ENCODE measurements at places on chromosomes 7 and 10. TPM values are rescaled to one million over a fixed set of nuclear protein-coding genes. Genes with fewer than 3 reads are reported as not detected.
A peak's percentile ranks its signal among the peaks of the same experiment; 100 is the strongest.

Gene LRRC4
- total RNA-seq: 0.33 TPM

Gene ARHGEF5
- 3.9 TPM for total RNA-seq

Gene GIMAP1
- total RNA-seq: under 0.01 TPM

Gene CADPS2
- total RNA-seq: 40.8 TPM

Gene OGDHL
- total RNA-seq: under 0.01 TPM

Gene NRAP
- not detected for total RNA-seq

Gene PSMC2
- 175 TPM for total RNA-seq

Gene SPDYE2
- total RNA-seq: not detected

Gene SHH
- under 0.01 TPM for total RNA-seq

Gene SH2B2
- total RNA-seq: 2.0 TPM

Gene WEE2
- total RNA-seq: not detected

Gene FXYD4
- total RNA-seq: not detected

Gene MASTL
- 6.4 TPM for total RNA-seq

Gene HOGA1
- 1.5 TPM for total RNA-seq

Gene RNF133
- 0.50 TPM for total RNA-seq

DNA sequence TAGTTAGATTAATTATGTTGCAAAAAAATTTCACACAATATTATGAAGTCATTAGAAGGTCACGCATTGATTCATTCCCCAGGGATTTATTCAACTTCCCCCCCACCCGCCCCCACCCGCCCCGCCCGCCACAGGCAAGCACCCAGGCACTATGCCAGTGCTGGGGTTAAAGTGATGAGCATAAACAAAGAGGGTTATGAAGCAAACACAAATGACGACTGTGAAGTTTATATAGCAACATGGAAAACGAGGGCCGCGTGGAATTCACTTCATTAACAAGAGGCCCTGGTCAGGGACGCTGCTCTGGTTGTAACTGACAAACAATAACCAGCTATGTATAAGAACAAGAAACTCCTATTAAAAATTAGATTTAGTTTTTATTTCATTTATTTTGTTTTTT, 656.5 kb upstream of the COBL start:
- no peak for DNase-seq

DNA sequence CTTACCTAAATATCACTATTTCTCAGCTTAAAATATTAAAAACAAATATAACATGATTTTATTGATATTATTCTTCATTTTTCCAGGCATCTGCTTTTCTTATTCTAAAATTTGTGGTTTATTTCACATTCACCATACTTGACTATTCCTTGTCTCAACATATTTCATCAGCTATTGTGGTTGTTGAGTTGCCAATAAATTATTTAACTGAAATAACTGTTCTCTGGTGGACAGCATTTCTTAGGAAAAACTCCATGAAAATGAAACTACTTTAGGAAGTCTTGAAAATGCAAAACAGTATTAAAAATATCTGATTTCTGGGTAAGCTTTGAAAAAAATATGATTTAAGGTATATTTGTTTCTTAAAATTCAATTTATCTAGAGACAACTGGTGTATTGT, 122.9 kb upstream of the SEMA3A start:
- peak; percentile 7 for DNase-seq

DNA sequence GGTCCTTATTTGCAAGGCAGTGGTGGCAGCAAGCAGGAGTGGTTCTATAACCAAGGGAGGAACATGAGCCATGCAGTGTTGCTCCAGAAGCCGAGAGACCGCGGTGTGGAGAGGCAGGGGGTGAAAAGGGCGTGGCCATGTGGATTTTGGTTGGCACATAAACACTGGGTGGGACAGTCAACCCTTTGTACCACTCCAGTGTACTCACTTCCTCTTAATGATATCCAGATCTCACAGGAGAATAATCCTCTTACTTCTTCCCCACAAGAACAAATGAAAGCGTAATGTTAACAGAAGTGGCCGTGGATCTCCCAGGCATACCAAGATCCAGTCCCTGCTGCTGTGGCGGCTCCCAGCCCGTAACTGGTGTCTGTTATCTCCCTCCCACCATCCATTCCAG, 42.4 kb downstream of the XRCC2 start:
- no peak for DNase-seq

DNA sequence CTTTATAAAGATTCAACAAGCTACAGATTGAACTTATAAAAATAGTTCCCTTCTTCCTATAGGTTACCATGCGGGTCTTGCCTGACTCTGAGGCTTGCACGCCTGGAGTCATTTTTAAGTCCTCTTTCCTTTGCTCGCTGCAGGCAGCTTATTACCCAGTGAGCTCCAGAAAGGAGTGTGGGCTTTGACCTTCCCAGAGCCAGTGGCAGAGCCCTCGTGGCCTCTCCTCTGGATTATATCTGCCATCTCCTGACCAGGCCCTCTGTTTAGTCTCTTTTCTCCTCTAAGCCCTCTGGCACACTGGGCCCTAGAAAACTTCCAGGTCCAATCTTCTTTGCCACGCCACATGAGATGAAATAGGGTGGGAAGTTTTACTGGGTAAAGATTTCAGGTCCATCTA, 39.9 kb upstream of the EZH2 start:
- DNase-seq: no peak

GRCh38 chr10:75773231-75773780, 341.9 kb downstream of the LRMDA start:
- peak; percentile 93 for DNase-seq

GRCh38 chr10:69451784-69452251, 553 bp downstream of the TSPAN15 start:
- no peak for DNase-seq

DNA sequence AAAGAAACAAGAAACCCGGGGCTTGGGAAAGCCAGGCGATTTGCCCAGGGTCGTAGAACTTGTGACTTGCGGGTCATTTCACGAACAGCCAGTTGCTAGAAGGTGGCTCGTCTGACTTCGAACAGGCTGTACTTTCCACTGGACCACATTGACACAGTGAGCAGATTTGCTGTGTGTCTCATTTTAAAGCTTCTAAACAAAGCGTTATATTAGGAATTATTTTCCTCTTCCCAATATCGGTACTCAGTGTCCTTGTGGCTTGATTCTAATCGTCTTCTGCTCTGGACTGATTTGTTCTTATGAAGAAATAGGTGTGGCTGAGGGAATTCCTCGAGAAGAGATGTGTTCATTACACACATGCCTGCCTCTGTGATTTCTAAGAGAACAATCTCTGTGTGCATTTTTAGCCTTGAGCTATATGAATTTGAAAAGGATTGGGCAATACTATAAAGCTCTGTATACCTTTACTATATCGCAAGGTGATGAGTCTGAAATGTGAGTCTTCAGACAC, 150.0 kb upstream of the PRR15 start:
- no peak for DNase-seq

GRCh38 chr10:48453451-48454301, 147.2 kb downstream of the MAPK8 start:
- no peak for DNase-seq

DNA sequence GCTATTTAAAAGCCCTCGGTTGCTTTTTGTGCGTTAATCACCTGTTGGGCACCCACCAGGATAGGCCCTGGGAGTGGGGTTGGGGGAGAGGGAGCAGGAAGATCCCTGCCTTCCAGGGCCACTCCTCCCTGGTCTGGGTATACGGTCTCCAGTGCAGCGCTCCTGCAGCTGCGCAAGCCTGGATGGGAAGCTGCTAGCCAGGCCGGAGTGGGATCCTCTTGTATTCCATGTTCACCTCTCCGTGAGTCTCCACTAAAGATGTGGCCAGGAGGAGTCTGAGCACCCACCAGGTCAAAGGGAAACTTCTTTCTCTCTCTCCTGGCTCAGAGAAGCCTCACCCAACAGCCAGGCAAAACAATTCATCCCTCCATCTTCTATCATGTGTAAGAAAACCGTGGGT, 78.8 kb upstream of the ANLN start:
- no peak for DNase-seq

- peak; percentile 75 for DNase-seq
These were observed 17.5 kb downstream of the ZNF862 start for GRCh38 chr7:149855361-149856305.

DNA sequence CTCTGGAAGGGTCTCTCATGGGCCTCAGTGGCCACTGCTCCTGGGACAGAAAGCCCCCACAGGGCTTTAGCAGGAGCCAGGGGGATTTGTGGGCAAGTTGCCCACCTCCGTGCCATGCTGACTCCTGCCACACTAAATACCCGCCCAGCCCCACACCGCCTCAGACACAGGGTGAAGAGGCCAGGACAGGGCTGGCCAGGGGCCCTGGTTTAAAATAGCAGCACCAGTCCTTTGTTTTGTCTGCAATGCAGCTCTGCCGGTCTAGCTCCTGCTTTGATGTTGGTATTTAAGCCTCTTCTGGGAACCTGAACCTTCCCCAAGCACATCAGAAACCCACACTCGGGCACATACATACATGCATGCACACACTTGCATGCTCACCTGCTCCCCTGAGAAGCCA, 14.4 kb upstream of the TNRC18 start:
- no peak for DNase-seq

- peak; percentile 90 for DNase-seq
These were observed 2.2 kb downstream of the MAFK start for GRCh38 chr7:1532456-1533254.

DNA sequence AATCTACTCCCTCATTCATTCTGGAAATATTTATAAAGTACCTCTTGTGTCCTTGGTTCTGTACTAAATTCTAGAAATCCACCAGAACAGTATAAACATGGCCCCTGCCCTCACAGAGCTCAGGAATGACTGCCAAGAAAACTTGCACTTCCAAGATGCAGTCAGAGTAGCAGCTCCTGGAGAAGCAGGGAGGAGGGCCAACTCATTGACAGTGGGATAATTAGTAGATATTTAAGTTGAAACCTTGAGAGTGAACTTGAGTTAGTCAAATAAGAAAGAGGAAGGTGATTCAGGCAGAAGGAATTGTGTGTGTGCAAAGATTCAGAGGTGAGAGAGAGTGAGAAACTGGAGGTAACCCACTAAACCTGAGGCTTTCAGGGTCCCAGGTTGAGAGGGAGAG, 182.2 kb upstream of the INHBA start:
- DNase-seq: peak; percentile 36

- peak; percentile 93 for DNase-seq
These were observed 54.1 kb downstream of the LAMB1 start for GRCh38 chr7:107948645-107949442.

- DNase-seq: peak; percentile 21
These were observed 167.6 kb downstream of the SNX13 start for GRCh38 chr7:17772581-17773288.

DNA sequence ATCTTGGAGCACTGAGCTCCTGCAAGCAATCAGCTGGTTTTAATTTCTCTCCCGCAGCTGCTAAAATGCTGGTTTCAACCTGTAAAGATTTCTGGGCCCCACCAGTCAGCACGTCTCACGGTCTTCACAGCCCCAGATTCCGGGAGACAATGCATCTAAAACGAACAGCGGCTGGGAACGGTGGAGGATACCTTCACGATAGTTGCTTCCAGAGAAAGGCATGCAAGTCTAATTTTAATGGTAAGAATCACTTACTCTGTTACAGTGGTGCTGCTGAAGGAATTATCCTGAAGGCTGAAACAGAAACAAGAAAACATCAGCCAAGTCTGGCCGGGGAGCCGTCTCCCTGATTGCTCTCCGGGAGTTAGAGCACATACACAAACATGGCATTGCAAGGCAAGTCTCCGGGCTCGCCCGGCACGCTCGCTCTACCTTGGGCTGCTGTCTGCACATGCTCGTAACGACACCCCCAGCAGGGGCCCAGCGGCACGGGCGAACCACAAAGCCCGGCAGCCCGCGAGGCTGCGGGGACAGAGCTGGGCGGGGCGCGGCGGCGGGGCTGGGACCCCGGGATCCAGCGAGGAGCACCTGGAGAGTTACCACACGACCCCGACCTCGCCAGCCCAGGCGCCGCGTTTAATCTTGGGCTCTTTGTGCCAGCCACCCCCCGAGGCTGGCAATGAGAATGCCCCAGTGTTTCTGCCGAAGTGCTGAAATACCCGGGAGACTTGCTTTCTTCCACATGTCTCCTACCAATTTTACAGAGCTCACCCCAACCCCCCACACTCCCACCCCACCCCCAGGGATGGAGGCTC, at the start of gene FAM13C:
Gene FAM13C (minus strand): TSS at position 406 of the 815 bp plus-strand sequence. CDS start 89 bp downstream, at position 317.
- DNase-seq: peak; percentile 65

DNA sequence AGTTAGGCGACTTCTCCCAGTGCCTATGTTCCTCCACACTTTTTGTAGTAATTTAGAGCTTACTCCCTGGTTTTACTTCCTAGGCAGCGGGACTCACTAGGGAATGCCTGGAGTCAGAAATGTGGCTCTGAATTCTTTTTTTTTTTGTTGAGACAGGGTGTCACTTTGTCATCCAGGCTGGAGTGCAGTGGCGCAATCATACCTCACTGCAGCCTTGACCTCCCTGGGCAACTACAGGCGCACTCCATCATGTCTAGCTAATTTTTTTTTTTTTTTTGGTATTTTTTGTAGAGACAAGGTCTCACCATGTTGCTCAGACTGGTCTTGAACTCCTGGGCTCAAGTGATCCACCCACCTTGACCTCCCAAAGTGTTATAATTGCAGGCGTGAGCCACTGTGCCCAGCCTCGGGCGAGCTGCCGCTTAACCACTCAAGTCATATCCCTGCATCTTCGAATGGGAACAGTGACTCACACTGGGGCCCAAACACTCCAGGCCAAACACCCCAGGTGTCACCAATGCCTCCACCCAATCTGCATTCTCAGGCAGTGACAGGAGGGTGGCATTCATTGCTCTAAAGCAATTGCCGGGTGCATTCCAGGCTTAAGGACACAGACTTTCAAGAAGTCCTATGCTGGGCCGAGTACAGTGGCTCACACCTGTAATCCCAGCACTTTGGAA, 19.6 kb downstream of the RGS10 start:
- no peak for DNase-seq

- no peak for DNase-seq
These were observed 401.4 kb downstream of the TNS3 start for GRCh38 chr7:47180516-47180826.

GRCh38 chr7:16794986-16795385, 9.8 kb downstream of the AGR2 start:
- DNase-seq: no peak

DNA sequence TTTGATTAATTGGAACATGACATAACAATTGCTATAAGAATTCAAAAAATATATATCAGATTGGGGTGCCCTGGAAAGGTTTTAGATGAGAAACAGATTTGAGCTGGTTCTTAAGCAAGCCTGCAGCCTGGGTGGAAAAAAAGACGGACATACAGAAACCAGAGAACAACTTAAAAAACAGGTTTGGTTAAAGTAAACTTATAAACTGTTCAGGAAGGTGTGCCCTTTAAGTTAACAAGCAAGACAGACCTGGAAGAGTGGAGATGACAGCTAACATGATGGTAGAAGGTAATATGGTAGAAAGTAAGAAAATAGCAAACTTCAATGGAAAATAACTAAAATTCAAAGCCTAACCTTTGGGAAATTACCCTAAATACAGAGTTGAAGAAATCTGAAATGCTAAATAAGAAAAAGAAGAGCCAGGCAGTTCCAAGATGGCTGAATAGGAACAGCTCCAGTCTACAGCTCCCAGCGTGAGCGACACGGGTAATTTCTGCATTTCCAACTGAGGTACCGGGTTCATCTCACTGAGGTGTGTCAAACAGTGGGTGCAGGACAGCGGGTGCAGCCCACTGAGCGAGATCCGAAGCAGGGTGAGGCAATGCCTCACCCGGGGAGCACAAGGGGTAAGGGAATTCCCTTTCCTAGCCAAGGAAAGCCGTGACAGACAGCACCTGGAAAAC, 52.2 kb downstream of the CADPS2 start:
- DNase-seq: no peak

Data from fibroblast of lung (primary cell).